ENCODE measurements at places on chromosomes 7 and 10.

DNA sequence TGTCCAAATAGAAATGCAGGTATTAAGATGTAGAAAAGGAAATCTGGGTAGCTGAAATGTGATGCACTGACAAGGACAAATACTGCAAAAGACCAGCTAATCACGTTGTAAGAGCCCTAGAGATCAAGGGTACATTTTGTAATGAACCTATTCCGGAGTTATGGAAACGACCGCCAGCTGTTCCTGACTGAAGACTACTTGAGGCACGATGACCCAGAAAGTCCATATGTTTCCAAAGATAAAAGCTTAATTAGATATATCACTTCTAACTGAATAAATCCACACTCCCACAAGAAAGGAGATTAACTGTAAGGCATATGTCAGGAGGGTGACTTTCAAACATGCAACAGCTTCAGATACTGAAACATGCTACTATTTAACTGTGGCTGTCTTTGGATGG, 253.5 kb downstream of the NSUN6 start:
- DNase-seq, result no peak

- no peak for DNase-seq
Measured at GRCh38 chr10:81303656-81304055, 571.3 kb upstream of the NRG3 start.

GRCh38 chr7:129163875-129164544, 19.5 kb downstream of the TSPAN33 start:
- peak; percentile 56 for DNase-seq

DNA sequence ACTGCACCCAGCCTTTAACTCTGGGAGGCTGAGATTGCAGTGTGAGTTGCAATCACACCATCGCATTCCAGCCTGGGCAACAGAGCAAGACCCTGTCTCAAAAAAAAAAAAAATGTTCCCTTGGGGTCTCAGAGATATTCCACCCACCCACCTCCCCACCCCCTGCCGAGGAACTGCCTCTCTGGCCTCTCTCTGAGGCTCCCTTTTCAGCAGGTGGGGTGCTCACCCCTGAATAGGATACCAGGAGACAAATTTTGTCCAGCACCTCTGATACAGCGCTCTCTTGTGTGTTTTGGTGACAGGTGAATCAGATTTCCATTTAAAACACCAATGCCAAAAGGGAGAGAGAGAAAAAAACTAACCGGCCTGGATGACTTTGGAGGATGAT, 92.6 kb upstream of the KIF5B start:
- no peak for DNase-seq

DNA sequence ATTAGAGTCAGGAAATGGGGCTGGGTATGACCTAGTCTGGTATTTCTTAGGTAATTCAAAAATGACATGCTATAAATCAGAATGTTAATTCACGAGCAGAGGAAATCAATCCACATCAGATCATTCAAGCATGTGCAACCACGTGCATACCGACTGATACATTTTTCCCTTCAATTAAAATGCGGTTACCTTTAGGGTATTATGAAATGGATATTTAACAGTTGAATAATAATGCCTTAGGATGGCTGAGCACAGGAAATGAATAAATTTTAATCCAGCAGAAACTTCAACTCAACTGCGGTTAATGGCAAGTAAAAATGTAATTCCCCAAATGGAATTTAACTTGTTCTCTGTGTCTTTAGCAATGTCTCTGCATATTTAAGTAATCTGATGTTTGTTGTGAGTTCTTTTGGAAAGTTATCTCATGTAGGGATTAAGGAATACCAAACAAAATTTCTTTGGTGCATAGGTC, 9.2 kb downstream of the CPA2 start:
- no peak for DNase-seq

DNA sequence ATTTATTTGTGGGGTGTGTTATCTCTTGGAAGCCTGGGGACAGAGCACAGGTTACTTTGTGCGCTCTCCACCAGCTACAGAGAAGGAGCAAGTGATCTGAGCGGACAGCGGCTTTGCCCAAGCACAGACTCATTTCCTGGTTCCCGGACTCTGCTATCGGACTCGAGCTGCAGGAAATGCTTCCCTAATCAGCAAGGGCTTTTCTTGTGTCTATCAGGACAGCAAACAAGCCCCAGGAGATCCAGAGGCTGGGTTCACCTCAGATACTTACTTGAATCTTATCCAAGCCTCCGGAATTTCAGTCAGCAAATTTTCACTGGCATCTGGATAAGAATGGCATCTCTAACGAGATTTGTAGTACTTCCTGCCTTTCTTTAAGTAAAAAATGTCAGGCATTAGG, 27.8 kb downstream of the MRC1 start:
- peak; percentile 64 for DNase-seq

DNA sequence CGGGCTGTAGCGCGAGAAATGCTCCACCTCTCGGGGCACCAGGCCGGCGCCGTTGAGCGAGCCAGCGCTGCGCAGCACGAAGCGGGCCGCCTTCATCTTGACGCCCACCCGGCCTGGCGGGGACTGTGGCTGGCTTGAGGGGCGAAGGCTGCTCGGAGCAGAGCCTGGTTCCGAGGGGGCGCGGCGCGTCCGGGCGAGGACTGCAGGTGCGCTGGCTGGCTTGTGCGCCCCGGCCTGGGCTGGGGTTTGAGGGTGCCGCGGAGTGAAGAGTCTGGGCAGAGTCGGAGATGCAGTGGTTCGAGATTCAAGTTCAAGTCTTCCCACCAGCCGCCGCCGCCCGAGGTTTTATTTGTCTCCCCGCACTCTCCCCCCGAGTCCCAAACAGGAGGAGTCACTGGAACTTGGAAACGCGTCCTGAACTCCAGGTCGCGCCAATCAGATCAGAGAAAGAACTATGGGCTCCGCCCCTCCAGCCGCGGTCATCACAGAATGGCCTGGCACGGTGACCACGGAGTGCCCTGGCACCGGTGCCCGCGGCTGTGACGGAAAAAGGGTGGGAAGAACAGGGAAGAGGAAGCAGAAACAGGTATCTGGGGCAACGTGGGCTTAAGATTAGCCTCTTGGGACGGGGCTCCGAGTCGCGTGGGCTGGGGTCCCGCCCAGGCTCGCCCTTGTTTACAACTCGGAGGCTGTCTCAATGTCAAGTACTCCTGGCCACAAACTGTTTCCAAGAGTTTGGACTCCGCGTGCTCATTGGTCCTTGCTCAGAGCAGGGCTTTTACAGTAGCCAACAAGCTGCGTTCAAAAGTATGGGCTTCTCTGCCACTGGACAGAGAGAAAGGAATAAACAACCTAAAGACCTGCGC, at the start of gene PDK4:
Gene PDK4, minus strand, starts transcription at position 319 of the 866 bp plus-strand sequence. Its CDS starts 223 bp downstream, at position 96.
- DNase-seq, result peak; percentile 39

DNA sequence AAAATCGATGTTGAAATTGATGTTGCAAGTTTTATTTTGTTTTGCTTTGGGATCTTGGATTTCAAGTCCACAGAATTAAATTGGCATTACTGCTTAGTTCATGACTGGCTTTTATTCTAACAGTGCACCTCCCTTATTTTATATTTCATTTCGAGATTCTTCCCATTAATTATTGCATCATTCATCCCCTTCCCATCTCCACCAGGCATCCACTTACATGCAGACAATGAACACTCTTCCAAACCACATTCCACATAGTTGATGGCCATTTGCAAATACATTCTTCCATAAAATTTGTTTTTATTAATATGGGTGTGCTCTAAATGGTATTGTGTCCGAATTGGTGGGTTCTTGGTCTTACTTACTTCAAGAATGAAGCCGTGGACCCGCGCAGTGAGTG, 15.6 kb upstream of the SCIN start:
- DNase-seq, result no peak

DNA sequence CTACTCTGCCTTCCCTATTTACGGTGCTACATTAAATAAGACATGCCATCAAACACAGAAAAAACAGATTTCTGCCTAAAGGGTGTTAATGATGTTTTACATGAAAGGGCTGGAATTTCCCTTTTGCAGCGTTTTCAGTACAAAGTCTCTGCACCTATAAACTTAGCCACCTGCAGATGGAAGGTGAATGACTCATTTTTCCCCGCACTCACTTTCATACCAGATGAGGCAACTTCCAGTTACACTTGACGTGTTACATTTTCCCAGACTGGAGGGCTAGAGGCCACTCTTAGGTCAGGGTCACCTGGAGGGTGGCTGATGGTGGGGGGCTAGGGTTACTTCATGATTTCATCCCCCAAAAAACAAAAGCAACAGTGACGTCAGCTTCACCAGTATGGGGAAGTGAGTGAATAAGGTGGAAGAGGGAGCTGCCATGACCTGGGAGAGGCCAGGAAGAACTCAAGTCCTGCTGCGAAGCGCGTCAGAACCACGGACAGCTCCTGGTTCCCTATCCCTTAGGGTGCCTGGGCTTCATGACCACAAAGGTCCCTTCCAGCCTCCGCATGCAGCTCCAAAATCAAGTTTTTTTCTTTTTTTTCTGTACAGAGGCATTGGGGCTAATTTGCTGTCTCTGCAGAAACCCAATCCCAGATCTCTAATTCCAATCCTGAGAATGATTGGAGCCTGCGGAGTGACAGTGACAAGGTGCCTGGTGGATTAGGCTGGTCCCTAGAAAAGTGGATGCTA, 94.0 kb downstream of the ADARB2 start:
- no peak for DNase-seq

GRCh38 chr7:13017881-13018280, 330.4 kb downstream of the ARL4A start:
- no peak for DNase-seq

DNA sequence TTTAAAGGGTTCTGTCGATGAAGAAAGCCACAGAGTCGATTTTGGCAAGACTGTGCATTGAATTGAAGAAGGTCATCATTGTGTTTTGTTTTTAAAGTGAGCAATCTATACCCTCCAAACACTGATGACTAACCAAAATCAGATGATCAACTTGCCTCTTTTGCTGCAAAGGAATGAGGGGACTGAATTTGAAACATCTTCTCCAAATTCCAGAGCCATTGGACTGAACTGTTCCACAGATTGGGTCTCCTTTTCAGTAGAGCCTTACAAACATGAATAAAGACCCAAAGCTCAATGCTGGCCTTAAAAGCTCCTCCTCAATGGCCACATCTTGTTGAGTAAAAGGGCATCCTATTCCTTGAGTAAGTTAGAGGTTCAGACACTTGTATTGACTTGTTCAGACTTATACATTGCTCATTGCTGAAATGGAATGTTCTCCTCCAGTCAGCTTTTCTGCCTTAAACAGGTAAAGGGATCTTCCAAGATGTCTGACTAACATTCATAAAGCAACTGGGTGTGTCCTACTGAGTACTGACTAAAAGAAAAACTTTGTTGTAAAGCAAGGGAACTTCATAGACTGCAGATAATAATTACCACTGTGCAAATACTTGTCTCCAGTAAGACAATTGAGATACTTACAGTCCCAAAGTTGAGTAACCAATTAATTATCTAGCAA, 630.6 kb downstream of the KCNMA1 start:
- DNase-seq, result no peak

DNA sequence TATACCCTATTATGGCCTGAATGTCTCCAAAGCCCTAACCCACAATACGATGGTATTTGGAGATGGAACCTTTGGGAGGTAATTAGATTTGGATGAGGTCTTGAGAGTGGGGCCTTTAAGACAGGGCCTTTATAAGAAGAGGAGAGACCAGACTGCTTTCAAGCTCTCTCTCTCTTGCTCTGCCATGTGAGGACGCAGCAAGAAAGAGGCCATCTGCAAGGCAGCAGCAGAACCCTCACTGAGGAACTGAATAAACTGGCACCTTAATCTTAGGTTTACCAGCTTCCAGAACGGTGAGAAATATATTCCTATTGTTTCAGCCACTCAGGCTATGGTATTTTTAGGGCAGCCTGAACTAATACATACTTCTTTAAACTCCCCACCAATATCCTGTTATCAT, 2.0 kb upstream of the GNAI1 start:
- DNase-seq, result no peak

DNA sequence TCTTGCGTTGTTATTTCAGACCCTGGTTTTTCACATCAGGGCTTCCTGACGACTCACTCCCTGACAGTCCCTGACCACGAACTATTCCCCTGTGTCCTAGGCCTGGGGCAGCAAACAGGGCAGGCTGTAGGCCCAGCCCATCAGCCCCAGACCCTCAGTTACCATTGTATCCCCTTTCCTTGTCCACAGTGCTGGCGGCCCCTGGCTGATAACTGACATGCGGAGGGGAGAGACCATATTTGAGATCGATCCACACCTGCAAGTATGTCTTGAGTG, 50.5 kb upstream of the TRIM8 start:
- no peak for DNase-seq

All from kidney capillary endothelial cell (primary cell).